ENCODE measurements at places on chromosomes 11 and 22.

DNA sequence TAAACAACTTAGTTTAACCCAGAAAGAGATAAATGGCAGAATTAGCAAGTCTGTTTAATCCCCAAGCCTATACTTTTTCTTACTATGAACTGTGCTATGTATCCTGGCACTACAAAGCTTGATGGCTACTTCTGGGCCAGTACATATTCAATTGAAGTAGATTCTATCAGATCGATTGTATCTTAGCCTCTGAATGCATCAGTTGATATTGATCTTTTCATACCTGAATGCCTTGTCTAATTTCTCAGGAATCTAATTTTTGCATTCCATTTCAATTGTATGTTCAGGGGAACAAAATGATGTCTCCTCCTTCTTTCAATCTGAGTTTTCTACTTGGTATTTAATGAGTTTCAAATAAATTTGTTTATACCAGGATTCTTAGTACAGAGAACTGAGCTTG is 1137.9 kb downstream of the LRRC4C start:
- DNase-seq = no peak

GRCh38 chr11:15727520-15727914 is 612.8 kb downstream of the INSC start:
- DNase-seq = no peak

DNA sequence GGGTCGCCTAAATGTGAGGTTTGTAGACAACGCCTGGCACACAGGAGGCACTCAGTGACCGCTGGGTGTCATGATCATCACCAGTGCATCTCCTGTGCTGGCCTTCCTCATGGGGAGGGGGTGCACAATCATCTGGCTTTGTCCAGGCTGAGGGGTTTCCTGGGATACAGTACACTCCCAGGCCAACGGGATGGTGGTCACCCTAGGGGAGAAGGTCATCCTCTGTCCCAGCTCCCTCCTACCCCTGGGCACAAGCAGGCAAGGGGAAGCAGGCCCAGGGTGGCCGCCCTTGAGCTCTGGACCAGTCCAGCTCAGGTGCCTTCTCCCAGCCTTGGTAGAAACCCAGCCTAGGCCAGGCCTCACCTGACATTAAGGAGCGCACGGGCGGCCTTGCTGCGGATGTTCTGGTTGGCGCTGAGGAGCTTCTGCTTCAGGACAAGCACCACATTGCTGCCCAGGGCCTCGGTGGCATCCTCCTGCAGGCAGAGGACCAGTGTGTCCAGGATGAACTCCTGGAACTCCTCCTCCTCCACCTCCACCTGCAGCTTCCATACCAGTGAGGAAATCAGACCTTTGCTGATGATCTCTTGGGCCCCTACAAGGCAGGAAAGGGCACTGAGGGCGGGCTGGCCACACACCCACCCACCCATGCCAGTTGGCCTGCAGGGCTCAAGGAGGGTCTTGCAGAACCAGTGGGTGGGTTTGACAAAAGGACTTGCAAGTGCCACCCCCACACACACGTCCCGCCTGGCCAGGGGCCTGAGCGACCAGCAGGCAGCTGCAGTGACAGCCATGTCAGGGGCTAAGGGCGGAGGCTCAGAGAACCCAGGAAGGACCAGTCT is 6.6 kb upstream of the GNAZ start:
- DNase-seq = no peak

- DNase-seq = no peak
These were observed 34.6 kb upstream of the KCNQ1OT1 start for GRCh38 chr11:2734181-2735052.

GRCh38 chr11:89235083-89235482 is 57.4 kb downstream of the TYR start:
- DNase-seq = no peak

GRCh38 chr22:20656516-20656901 is 117.4 kb upstream of the SERPIND1 start:
- no peak for DNase-seq

- DNase-seq = no peak
These were observed 41.6 kb downstream of the FDX1 start for GRCh38 chr11:110471371-110471770.

DNA sequence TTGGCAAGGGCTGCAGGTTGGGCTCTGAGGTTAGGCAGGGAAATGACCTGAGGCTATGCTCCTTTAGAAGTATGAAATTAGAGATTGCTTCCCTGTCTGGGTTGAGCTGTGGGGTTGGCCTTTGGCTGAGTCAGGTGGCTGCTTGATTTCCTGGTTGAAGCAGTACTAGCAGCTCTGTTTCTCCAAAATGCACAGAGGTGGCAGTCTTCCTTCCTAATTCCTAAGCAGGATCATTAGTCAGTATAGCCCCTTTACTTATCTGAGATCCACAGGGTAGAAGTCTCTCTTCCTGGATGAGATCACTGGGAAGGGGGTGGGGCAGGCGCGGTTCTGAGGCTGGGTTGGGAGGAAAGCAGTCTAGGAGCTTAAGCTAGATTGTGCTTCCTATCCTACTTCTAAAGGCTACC is 1917.5 kb downstream of the LRRC4C start:
- DNase-seq = no peak

DNA sequence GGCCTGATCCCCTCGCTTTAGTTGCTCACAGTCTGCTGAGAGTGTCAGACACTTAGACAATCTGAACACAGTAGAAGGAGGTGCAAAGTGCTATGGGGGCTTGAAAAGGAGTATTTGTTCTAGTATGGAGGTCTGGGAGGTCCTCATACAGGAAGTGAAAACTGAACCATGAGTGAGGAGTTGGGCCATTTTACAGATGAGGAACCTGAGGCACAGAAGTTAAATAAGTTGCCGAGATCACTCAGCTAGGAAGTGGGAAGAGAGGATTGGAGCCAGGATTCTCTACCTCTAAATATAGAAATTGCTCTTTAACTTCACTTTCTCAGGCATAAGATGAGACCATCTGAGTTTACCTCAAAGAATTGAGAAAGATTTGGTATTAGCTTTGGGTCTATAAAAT is 4.0 kb upstream of the NEU3 start:
- no peak for DNase-seq

DNA sequence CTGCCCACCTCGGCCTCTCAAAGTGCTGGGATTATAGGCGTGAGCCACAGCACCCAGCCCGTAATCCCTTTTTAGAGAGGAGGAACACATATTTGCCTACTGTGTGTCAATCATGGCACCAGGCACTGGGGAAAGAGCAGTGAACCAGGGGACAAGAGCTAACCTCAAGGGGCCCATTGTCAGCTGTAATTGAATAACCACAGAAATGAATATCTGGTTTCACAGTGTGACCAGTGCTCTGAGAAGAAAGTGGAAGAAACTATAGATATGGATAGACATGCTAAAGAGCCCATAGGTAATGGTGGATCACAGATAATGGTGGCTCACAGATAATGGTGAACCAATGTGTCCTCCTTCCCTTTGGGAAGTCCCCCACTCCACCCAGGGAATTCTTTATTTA is 8.6 kb upstream of the KCTD14 start:
- DNase-seq = peak; percentile 38

DNA sequence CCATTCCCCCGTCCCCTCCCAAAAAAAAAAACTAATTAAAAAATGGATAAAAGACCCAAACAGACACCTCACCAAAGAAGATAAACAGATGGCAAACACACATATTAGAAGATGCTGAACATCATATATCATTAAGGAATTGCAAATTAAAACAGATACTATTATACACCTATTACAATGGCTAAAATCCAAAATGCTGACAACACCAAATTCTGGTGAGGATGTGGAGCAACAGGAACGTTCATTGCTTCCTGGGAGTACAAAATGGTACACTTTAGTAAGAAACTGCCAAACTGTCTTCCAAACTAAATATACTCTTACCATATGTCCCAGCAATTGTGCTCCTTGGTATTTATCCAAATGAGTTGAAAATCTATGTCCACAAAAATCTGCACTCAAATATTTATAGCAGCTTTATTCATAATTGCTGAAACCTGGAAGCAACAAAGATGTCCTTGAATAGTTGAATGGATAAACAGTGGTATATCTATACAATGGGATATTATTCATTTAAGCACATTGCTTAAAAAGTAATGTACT is 19.9 kb downstream of the NAGA start:
- DNase-seq = no peak
